Hematopoietic multipotent progenitor cell treated with erythropoietin and hydrocortisone succinate and interleukin-3 and kit ligand, for 6 days (in vitro differentiated cells): ENCODE measurements at places on chromosomes 3 and 15.

DNA sequence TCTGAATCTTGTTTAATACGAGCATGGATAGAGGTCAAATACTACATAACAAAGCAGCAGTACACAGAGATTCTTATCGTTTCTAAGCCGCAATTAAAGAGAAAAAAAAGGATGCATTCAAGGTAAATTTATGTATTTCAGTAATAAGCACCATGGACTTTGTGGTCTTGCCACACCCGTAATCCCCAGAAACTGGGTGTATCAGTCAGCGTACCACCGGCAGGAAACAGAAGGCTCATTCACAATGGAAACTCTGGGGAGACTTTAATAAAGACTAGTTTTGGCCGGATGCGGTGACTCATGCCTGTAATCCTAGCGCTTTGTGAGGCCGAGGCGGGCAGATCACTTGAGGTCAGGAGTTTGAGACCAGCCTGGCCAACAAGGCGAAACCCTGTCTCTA, 81.9 kb upstream of the ZNF280D start:
- DNase-seq = peak; percentile 79

DNA sequence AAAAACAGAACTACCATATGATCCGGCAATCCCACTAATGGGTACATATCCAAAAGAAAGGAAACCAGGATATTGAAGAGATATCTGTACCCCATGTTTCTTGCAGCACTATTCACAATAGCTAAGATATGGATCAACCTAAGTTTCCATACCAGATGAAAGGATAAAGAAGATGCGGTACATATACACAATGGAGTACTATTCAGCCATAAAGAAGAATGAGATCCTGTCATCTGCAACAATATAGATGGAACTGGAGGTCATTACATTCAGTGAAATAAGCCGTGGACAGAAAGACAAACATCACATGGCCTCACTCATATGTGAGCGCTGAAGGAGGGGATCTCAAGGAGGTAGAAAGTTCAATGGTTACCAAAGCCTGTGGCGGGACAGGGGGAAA, 3.0 kb downstream of the SLC41A3 start:
- DNase-seq = no peak

DNA sequence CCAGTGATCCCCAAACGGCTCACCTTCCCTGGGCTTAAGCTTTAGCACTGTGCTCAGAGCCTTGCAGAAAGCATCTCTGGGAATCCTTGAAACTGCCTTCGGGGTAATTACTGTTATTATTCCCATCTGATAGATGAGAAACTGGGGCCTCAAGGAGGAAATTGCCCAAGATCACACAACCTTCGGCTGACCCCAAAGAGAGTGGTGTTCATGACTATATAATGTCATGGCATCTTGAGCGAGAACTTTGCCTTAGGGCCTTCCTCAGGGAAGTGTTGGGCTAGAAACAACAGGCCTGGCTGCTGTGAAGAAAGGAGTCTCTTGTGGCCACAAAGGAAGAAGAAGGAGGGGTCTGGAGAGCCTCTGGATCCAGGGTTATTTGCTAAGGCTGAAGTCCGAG, 388.7 kb upstream of the CFAP20DC start:
- DNase-seq = no peak

- no peak for DNase-seq
Measured at GRCh38 chr15:71336671-71337070, 221.4 kb downstream of the THSD4 start.

GRCh38 chr3:82294609-82295008, 533.2 kb upstream of the GBE1 start:
- DNase-seq = no peak

- DNase-seq = peak; percentile 45
Measured at GRCh38 chr3:4824926-4825325, 154.3 kb upstream of the BHLHE40 start.

GRCh38 chr15:44570361-44570760, 33.4 kb downstream of the EIF3J start:
- peak; percentile 60 for DNase-seq
